GM13976 (cell line): ENCODE measurements at places on chromosomes 3 and 15.

DNA sequence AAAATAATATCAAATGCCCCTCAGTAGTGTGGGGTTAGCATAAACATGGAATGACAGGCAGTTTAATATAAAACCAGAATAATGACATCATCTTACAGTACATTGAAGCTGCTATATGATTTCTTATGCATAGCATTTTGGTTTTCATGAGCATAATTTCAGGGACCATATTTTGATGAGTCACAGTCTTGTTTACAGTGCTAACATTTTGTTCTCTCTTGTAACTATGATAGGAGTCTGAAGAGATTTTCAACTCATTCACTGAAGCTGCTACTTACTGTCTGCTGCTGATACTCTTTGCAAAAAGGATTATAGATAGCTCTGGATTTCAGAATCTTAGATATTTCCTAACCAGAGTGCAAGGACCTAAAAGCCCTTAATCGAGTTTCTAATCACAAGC is 92.6 kb upstream of the CCDC54 start:
- no peak for DNase-seq

- DNase-seq = no peak
Measured at GRCh38 chr3:13681931-13682330, 133.0 kb downstream of the FBLN2 start.

DNA sequence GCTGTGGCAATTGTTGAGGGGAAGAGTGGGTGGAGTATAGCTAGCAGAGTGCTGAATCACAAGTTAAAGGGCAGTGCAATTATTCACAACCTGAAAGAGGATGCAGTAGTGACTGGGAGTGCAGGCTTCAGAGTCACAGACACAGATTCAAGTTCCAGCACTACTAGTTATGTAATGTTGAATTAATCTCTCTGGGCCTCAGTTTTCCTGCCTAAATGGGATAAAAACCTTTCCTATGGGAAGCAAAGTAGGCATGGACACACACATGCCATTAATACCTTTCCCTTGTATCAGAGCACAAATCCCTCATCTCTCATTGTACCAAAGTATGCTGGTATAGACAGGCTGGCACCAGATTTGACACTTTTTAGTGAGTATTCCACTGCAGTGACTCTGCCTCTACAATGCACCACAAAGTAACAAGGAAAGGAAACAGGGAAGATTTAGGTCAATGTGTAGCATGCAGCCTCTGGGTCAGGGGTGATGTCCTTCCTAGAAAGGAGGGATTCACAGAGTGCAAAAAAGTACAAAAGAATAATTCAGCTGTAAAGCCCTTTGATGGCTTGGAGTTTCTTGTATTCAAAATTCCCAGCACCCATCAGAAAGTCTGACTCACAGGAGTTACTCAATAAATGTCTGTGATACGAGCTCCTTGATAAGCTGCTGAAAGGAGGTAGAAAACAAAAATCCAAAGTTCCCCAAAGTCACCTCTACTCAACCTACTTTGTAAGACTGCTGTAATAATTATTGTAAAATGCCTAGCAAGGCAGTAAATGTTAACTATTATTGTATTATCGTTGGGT is 507.5 kb upstream of the TGFBR2 start:
- DNase-seq = no peak

DNA sequence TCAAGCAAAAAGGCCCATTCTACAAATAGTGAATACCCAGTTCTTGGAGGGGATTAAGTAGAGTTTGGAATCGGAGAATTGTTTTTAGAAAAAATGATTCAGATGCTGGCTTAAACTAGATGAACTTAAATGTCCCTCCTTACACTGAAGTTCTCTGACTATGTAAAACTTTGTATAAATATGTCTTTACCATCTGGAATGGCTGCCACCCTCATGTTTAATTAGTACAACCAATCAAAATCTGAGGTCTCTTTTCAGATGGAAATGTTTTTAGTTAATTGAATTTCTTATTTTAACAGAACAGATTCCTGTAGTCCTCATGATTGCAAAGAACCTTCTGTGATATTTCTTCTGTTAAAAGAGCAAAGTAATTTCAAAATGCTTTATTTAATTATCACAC is 94.8 kb downstream of the CADM2 start:
- no peak for DNase-seq
